ENCODE measurements at places on chromosomes 2 and 18. TPM values are rescaled to one million over a fixed set of nuclear protein-coding genes. Genes with fewer than 3 reads are reported as not detected.

Gene C1GALT1C1L
- total RNA-seq: not detected

DNA sequence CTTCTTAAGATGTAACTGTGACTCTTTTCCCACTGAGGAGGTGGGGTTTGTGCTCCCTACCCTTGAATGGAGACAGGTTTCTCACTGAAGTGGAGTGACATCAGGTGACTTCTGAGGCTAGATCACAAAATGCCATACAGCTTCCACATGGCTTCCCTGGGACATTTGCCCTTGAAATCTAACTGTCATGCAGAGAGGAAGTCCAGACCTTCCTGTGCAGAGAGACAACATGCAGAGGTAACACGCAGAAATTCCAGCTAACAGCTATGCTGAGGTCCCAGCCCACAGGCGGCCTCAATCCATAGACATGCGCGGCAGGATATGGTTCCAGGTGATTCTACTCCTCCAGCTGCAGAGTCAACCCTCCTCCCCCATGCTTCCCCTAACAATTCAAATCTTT, 119.0 kb downstream of the TRIB2 start:
- no peak for DNase-seq

Gene ACVR1C
- 2.1 TPM for total RNA-seq

Gene ERFE
- not detected for total RNA-seq

DNA sequence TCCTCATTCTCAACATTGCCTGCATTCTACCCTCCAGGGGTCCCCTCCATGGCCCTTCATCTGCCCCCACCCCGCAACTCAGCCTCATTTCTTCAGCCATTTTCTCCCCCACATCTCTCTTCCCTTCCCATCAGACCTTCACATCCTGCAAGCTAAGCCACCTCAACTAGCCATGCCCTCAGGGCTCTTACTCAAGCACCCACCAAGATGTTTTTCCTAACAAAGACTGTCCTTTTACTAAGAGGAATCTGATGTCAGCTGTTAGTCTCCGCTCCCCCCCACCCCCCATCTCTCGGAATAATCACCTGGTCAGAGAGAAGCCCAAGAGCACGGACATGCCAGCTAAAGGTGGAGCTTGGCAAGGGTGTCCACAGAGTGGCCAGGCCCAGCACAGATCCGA, 4.7 kb upstream of the CAPN10 start:
- no peak for DNase-seq

Gene BMP10
- not detected for total RNA-seq

- no peak for DNase-seq
Measured at GRCh38 chr2:116133381-116133942, 1681.0 kb upstream of the DDX18 start.

- DNase-seq: no peak
Measured at GRCh38 chr2:190578158-190579057, 43.9 kb upstream of the NEMP2 start.

DNA sequence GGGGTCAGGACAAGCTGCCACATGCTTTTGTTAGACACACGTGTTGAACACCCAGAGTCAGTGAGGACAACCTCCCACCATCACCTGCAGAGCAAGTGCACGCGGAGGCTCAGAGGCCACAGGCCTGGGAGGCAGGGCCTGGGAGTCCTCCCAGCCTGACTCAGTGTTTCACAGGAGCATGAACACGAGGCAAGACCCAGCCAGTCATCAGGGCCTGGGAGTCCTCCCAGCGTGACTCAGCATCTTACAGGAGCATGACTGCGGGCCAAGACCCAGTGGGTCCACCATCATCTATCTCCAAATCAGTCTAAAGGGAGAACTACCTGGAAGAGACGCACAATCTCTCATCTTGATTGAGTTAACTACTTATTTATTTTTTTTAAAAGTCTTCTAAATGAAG, 112.6 kb upstream of the PXDN start:
- no peak for DNase-seq

DNA sequence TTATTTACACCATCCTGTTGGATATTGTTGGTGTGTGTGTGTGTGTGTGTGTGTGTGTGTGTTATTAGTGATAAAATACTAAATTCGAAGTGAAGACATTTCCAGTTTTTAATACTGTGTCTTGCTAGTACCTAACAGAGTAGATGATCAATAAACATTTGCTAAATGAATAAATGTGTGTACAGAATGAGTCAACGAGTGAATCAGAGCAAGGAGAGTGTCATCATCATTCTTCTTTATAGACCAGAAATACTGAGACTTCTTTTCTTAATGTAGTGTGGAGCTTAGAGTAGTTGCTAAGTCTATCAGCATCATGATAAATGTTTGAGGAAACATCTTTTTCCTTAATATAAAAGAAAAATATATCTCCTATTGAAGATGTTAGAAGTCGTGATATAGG, 169.7 kb upstream of the SATB2 start:
- DNase-seq: no peak

Gene RASGRP3
- total RNA-seq: 8.0 TPM

Gene ARHGAP15
- 141 TPM for total RNA-seq

- DNase-seq: no peak
Measured at GRCh38 chr2:4635289-4635688, 931.9 kb downstream of the DCDC2C start.

Gene CFAP65
- total RNA-seq: not detected

Gene PROKR1
- not detected for total RNA-seq

Gene CFC1
- not detected for total RNA-seq

- no peak for DNase-seq
Measured at GRCh38 chr2:46032161-46032813, 264.9 kb upstream of the EPAS1 start.

- no peak for DNase-seq
Measured at GRCh38 chr2:229825476-229825875, 96.3 kb downstream of the TRIP12 start.

DNA sequence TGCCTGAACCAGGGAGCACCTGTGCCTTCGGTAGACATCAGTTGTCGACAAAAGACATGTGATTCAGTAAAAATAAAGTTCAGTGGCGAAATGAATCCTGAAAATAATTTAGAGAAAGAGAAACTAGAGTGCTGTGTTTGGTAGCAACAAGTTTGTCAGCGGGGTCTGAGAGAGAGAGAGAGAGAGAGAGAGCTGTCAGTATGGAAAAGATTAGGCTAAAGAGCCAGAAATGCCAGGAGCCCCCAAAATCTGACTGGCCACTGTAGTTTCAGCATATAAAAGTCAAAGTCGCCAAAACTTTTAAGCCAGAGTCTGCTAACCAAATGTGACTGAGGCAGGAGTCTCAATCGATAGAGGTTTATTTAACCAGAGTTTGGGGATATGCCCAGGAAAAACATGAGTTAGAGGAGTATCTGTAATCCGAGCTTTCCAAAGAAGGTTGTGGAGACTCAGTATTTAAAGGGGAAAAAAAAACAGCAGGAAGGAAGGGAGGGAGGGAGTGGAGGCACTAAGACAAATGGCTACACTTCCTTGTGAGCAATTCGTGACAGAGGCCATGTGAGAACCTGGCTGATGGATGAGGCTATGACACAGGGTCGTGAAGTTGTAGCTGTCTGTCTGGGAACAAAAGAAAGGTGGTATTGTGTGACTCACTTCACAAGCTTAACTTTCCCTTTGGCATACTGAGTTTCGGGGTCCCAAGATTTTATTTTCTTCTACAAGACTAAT, 20.5 kb upstream of the GNAL start:
- DNase-seq: no peak

GRCh38 chr2:13128139-13128538, 411.4 kb downstream of the TRIB2 start:
- DNase-seq: no peak

DNA sequence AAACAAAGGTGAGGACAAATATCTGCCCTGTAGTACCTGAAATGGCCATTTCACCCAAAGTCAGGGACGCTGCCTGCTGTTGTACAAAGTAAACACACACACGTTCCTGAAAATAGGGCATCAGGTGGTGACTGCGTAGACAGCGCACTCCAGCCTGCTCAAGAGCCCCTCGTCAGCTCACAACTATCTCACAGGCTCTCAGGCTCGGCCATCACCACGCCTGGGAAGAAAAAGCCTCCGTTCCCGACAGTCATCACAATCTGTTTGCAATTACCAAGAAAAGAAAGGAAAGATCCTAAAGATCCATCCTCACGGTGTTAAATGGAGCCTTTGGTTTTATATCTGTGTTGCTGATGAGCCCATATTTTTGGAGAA, 230.2 kb downstream of the ZNF516 start:
- no peak for DNase-seq

GRCh38 chr2:117820444-117820843, 6.0 kb downstream of the DDX18 start:
- DNase-seq: no peak

Gene CPO
- not detected for total RNA-seq

DNA sequence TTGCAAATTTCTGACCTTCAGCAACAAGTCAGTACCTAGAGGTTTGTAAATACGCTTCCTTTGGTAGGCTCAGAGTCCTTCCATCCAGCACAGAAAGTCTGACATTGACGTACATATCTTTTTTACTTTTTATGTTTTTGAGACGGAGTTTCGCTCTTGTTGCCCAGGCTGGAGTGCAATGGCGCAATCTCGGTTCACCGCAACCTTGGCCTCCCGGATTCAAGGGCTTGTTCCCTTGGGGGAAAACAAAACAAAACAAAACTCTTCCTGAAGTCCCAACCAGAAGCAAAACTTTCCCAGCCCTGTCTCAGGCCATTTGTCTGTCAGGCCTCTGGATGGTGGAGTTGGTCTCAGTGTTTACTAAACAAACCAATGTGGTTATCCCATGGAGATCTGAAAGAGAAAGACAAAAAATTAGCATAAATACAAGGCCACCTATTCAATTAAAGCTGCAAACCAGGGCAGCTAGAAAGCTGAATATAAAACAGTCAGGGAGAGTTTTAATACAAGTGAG, 29.6 kb upstream of the ATL2 start:
- no peak for DNase-seq

- no peak for DNase-seq
Measured at GRCh38 chr2:60907329-60907728, 26.0 kb downstream of the REL start.

Gene SRSF7
- 315 TPM for total RNA-seq

- DNase-seq: no peak
Measured at GRCh38 chr2:2581331-2582159, 250.5 kb upstream of the MYT1L start.

DNA sequence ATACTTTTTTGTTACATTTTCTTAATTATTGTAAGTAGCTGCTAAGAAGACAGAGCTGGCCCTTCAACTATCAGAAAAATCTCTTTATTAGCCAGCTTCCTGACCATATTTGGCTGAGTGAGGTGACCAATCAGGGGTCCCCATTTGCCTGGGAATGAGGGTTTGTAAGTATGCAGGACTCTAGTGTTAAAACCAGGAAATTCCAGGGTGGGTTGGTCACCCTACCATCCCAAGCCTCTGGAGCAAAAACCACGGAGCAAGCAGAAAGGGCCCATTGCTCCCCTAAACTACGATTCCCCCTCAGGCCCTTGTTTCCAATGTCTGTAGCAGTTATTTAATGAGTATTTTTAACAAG, 165.6 kb upstream of the NCKAP5 start:
- DNase-seq: no peak

- DNase-seq: no peak
Measured at GRCh38 chr2:689237-689636, 12.0 kb upstream of the TMEM18 start.

Gene SGO2
- 37.4 TPM for total RNA-seq

Gene AGBL5
- total RNA-seq: 14.9 TPM

GRCh38 chr18:9710037-9710436, 1.9 kb downstream of the RAB31 start:
- no peak for DNase-seq

Gene DSG4
- total RNA-seq: not detected

GRCh38 chr18:43805646-43806194, 528.4 kb upstream of the SYT4 start:
- DNase-seq: no peak

GRCh38 chr18:75854174-75854573, 426.7 kb upstream of the SMIM21 start:
- DNase-seq: no peak

- no peak for DNase-seq
Measured at GRCh38 chr2:80269806-80270205, 34.7 kb downstream of the LRRTM1 start.

DNA sequence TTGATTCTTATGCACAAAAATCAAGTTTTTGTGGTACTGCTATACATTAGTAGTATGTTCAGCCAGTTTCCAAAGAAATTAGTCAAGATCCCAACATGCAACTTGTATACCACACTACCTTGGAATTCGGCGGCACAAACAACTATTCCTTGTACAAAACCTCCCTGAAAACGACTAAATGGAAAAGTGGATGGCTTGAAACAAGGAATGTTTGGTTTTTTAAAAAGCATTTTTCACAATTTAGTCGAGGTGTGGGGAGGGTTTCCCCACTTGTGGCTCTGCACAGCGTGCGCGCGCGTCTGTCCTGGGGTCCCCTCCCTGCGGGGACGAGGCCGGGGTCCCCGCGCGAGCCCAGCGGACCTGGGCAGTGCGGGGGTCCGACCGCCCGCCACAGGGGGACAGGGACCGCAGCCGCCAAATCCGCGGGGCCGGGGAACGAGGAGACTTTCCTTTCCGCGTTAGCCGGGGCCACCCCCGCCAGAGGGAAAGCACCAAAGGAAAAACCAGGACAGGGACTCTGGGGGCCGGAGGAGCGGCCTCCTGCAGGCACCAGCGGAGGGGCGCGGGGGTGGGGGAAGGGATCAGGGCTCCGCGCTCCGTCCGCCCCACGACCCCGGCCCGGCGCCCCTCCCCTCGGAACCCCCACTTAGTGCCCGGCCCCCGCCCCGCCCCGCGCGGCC, 534 bp upstream of the SOCS6 start:
- peak; percentile 35 for DNase-seq

Gene CD8B
- total RNA-seq: 483 TPM

- DNase-seq: no peak
Measured at GRCh38 chr2:194166818-194167217, 1490.2 kb upstream of the SLC39A10 start.

DNA sequence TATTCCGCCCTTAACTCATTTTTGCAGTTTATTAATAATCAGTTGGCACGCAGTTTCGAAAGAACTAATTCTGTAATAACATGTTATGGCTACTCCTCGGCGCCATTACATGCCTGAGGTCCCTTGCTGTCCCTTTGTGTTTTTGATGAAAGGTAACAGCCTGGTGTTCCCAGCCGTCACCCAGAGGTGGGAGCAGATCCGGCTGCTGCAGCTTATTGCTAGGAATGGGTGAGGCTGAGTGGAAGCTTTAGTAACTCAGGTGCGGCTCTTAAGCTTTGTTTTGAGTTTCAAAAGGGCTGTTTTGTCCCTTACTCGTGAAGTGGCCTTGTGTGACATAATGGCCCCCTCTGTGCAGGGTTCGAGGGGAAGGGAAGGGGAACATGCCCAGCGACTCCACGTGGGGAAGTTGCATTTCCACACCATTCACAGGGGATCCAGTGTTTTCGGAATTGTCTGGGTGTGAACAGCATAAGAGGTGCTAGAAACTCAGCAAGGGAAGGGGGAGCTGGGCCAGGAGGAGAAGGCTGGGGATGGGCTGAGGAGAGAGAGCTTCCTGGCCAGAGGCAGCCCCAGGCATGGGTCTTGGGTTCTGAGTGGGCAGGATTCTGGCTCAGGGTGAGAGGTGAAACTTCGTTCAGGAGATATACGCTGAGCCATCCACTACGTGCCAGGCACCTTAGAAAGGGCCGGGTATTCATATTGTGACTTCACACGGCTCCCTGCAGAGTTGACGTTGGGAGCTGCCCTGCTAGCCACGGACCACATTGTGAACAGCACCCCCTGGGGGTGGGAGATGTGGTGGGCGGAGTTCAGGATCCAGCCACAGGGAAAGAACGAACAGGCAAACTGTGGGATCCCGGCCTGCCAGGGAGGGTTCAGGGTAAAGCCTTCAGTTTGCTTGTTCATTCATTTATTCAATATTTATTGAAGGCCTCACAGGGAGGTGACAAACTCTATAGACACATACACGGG, 84.4 kb downstream of the TGOLN2 start:
- DNase-seq: peak; percentile 33

- DNase-seq: no peak
Measured at GRCh38 chr2:200765139-200765951, 46.4 kb upstream of the BZW1 start.

- DNase-seq: no peak
Measured at GRCh38 chr2:222813177-222813843, 47.5 kb upstream of the ACSL3 start.
